ENCODE measurements at places on chromosomes 12 and 14.

- no peak for DNase-seq
These were observed 17.2 kb downstream of the FAM234B start for GRCh38 chr12:13061377-13061776.

GRCh38 chr14:35365130-35366055, 39.2 kb downstream of the NFKBIA start:
- DNase-seq, result peak; percentile 50

DNA sequence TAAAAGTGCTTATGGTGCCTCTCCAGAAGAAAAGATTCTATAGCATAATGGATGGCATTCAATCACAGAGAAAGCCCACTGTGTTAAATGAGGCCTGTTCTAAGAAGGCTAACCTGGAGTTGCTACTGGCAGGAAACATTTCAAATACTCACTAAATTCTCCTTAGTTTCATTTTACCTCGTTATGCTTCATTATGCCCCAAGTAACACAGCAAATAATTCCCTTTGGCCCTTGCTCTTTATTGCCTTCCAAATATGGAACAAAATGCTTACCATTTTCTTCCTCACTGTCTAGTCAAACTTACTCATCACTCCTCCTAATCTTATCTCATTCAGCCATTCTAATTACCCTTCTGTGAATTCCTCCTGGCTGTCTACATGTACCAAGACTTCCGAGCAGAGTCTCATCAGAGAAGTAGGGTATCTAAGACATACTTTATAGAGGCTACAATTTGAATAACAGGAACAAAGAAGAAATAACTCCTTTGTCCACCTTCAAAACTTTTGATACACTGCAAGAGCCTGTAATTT, 292.1 kb upstream of the CLEC14A start:
- no peak for DNase-seq

GRCh38 chr14:78737601-78738000, 567.4 kb downstream of the NRXN3 start:
- DNase-seq, result no peak

DNA sequence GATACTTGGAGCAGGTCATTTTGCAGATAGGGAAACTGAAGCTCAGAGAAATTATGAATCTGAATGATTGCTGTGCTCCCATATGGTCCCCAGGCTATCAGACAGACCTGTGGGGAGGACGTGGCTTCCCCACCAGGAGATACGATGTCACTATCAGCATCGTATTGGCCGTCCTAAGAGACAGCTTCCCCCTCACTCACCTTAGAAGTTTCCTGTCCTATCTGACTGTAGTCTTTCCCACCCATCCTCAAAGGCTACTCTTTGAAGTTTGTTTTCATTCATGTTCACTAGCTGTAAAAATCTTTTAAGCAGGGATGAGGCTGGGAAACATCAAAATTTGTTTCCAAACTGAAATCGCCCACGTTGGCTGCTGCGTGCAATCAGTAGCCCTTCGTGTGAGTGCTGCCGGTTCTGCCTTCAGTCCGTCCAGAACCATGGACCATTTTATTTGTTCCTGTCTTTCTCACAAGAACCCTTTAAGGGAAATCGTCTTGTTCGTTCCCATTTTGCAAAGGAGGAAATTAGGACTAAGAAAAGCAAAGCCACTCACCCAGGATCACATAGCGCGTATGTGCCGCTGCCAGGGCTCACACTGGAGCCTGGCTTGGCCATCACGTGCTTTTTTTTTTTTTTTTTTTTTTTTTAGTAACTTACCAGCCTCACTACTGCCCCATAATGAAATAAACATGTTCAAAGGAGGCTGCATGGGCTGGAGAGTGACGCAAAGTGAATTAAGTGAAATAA, 1.0 kb upstream of the KDM2B start:
- no peak for DNase-seq

GRCh38 chr14:61406675-61407074, 85.3 kb downstream of the PRKCH start:
- DNase-seq, result no peak

- no peak for DNase-seq
These were observed 102.5 kb upstream of the BBS10 start for GRCh38 chr12:76450690-76451089.

GRCh38 chr12:108080363-108080762, 48.7 kb upstream of the WSCD2 start:
- DNase-seq, result no peak

- DNase-seq, result no peak
These were observed 51.7 kb downstream of the SLC25A47 start for GRCh38 chr14:100374876-100375265.

DNA sequence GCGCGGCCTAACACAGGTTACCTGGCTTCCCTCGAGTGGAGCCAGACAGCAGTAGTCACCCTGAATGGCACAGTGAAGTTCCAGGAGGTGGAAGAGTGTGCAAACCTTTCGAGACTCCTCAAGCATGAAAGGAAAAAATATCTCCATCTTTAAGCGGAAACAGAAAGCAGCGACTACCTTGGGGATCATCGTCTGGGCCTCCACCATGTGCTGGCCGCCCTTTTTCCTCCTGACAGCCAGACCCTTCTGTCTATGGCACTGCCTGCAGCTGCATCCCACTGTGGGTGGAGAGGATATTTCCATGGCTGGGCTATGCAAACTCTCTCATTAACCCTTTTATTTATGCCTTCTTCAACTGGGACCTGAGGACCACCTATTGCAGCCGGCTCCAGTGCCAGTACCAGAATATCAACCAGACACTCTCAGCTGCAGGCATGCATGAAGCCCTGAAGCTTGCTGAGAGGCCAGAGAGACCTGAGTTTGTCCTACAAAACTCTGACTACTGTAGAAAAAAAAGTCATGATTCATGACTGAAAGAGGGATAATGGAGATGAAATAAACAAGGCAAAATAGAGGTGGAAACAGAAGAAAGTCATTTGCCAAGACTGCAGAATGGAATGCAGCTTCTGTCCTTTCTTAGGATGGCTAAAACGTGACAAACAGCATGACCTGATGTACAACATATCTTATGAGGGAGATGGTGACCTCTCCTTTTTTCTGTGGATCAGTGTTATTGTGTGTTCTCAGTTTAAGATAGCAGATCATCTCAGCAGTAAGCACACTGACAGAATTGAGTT, 2.4 kb upstream of the HEBP1 start:
- DNase-seq, result no peak

GRCh38 chr14:76133103-76133502, 18.6 kb upstream of the GPATCH2L start:
- no peak for DNase-seq

- no peak for DNase-seq
These were observed 48.6 kb downstream of the SH2B3 start for GRCh38 chr12:111454311-111454710.

GRCh38 chr12:106369624-106370346, 12.2 kb downstream of the POLR3B start:
- DNase-seq, result no peak

- DNase-seq, result no peak
These were observed 73.9 kb downstream of the TGFB3 start for GRCh38 chr14:75907756-75908359.

DNA sequence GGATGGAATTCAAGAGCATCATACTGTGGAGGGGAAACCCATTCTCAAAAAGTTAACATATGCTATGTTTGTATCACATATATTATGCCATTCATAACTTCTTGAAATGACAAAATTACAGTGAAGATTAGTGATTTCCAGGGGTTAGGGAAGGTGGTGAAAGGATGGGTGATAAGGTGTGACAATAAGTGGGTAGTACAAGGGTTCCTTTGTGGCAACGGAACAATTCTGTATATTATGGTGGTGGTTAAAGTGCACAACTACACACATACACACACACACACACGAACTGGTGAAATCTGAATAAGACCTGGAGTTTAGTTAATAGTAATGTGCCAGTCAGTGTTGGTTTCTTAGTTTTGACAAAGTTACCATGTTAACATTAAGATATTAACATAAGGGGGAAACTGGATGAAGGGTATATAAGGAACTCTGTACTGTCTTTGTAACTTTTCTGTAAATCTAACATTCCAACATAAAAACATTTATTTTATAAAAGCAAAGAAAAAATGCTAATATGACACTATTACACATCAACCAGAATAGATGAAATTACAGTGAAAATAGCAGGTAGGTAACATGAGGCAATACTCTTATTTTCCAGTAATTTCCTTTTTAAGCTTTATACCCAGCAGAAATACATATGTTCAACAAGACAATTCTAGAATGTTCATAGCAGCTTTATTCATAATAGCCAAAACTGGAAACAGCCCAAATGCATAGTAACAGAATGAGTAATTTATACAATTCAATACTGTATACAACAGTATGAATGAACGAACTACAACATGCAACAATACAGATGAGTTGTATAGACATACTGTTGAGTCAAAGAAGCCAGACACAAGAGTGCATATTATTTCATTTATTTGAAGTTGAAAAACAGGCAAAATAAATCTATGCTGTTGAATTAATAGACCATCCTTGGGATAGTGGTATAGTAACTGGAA, 44.0 kb upstream of the OR5AU1 start:
- DNase-seq, result no peak

Data from substantia nigra (tissue), 51 donors.